ENCODE measurements at places on chromosomes 11 and 22. TPM values are rescaled to one million over a fixed set of nuclear protein-coding genes. Genes with fewer than 3 reads are reported as not detected.

The POTEH gene
- not detected for total RNA-seq

The FOLH1 gene
- not detected for total RNA-seq

The AAMDC gene
- 11.9 TPM for total RNA-seq

The PANX3 gene
- not detected for total RNA-seq

The SPDYC gene
- total RNA-seq = not detected

The GSTT2 gene
- not detected for total RNA-seq

GRCh38 chr11:18704698-18705097, 6.1 kb downstream of the TMEM86A start:
- DNase-seq = no peak

GRCh38 chr11:99781074-99781473, 760.3 kb downstream of the CNTN5 start:
- no peak for DNase-seq

DNA sequence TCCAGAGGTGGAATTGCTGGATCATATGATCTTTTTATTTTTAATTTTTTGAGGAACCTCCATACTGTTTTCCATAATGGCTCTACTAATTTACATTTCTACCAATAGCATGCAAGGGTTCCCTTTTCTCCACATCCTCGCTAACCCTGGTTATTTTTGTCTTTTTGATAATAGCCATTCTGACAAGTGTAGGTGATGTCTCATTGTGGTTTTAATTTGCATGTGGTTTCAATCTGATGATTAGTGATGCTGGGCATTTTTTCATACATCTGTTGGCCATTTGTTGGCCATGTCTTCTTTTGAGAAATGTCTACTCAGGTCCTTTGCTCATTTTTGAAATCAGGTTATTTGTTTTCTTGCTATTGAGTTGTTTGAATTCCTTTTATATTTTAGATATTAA, 15.4 kb upstream of the OR4D5 start:
- peak; percentile 1 for DNase-seq

GRCh38 chr11:57513911-57514537, 1.5 kb downstream of the SLC43A1 start:
- DNase-seq = no peak

DNA sequence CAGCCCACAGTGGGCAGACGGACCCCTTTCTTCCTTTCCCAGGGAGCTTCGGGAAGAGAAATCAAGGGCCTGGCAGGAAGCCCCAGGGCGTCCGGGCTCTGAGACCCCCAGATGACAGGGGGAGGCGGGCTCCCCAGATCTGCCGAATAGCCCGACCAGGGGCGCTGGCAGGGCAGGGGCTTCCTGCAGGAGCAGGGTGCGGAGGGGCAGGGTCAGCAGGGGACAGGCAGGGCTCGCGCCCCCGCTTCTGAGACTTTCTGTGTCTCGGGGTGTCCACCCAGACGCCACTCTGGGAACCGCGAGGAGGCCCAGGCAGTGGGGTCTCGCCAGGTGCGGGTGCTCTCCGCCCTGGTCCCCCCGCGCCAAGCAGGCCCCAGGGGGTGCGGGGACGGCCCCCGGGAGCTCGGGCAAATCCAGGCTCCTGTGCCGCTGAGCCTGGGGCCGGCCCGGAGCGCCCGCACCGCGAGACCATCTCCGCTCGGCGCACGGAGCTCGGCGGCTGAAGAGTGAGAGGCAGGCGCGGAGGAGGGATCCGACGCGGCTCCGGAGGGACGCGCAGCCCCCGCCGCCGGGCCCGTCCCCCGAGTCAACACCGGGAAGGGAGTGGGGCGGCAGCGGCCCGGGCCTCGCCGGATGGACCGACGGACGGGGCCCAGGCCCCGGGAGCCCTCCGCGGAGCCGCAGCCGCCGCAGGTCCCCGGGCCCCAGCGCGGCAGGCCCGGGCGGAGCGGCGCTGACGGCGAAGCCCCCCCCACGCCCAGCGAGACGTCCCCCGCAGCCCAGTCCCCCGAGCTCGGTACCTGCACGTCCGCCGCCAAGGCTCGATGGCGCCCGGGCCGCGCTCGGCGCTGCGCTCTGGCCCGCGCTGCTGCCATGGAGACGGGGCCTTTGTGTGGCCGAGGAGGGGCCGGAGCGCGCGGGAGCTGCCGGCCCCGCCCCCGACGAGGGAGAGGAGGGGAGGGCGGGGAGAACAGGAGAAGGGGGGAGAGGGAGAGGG, at the start of gene PLXNB2:
Gene PLXNB2 (minus strand): TSS at position 894 of the 997 bp plus-strand sequence. CDS start 17,062 bp downstream, outside the sequence.
- peak; percentile 40 for DNase-seq

GRCh38 chr11:69394234-69394868, 87.1 kb upstream of the LINC01488 start:
- no peak for DNase-seq

GRCh38 chr11:83639995-83640758, 354.0 kb upstream of the CCDC90B start:
- DNase-seq = no peak

DNA sequence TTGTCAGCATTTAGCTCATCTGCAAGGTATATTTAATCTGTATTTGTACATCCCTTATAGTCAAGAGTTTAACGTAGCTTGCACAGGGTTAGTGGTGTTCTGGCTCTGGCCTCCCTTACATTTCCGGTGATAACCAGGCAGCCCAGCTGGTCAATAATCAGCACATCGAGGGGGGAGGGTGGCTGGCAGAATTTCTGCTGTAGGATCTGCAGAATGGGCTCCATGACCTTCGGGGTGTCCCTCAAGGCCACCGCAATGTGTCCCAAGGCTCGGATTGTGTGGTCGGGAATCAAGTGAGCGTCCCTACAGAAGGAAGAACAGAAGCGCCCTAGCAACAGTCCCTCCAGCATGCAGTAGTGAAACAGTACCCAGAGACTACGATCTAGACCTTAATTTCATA, 25.1 kb downstream of the SERPIND1 start:
- no peak for DNase-seq

DNA sequence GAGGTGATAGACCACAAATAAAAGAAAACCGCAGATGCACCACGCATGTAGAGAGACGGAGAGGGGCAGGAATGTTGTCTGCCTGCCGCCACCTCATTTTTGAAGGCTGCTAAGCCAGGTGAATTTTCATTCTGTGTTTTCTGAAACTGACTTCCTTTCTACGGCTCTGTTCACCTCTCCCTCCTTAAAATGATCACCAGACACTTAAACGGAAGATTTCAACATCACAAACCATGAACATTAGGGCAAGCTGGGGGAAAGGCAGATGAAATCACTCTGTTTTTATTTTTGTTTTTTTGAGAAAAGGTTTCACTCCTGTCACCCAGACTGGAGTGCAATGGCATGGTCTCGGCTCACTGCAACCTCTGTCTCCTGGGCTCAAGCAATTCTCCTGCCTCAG, 232.4 kb downstream of the MIAT start:
- DNase-seq = no peak

DNA sequence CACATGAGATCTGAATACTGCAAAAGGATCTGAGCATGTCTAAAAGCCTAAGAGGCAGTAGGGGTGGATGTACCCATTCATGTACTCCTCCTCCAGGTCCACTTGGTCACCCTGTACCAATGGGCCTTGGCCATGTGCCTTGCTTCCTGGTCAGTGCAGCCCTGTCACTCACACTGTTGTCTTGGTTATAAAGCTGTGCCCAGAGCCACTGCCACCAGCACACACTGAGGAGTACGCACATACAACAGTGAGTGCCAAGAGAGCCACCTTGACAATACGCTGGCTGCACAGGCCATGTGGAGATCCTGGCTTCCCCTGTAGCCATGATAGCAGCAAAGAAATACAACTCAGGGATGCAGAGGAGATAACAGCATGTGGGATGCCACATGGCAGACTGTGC, 96.4 kb upstream of the LDLRAD3 start:
- DNase-seq = no peak

GRCh38 chr11:74085542-74085892, 76.6 kb upstream of the UCP3 start:
- no peak for DNase-seq

DNA sequence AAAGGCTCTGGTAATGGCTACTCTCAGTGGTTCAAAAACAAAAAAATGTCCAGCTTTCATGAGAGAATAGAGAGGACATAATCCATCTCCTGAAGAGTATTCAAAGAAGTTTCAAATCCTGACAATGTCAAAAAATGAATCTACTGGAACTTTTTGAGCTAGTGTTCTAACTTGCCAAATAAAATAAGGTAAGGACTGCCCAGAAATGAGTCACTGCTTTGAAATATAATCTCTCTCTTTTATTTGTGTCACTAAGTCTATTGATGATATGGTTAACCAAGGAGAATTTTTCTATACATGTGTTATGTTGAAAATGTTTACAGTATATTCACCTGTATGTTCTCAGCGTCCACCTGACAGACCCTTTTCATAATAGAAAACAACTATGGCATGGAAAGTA, 3.4 kb downstream of the GUCY1A2 start:
- DNase-seq = peak; percentile 57

GRCh38 chr11:13686776-13687175, 18.3 kb downstream of the FAR1 start:
- DNase-seq = no peak

DNA sequence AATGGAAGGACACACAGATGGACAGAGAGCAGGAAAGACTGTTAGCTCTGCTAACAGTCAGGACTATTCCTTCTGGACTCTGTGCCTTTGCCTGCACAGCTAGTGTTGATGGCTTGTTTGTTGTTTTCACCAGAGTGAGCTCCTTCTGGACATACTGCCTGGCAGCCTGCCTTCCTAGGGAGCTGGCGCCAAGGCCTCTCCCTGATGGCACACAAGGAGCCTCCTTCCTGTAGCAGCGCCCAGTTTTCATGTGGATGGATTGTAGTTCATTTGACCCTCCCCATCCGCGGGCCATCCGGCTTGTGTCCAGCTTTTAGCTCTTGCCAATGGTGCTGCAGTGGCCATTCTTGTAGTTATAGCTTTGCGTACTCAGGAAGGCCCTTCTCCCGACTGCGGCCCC, 16.6 kb upstream of the BCR start:
- DNase-seq = no peak
